ENCODE measurements at places on chromosomes 6 and 20.

DNA sequence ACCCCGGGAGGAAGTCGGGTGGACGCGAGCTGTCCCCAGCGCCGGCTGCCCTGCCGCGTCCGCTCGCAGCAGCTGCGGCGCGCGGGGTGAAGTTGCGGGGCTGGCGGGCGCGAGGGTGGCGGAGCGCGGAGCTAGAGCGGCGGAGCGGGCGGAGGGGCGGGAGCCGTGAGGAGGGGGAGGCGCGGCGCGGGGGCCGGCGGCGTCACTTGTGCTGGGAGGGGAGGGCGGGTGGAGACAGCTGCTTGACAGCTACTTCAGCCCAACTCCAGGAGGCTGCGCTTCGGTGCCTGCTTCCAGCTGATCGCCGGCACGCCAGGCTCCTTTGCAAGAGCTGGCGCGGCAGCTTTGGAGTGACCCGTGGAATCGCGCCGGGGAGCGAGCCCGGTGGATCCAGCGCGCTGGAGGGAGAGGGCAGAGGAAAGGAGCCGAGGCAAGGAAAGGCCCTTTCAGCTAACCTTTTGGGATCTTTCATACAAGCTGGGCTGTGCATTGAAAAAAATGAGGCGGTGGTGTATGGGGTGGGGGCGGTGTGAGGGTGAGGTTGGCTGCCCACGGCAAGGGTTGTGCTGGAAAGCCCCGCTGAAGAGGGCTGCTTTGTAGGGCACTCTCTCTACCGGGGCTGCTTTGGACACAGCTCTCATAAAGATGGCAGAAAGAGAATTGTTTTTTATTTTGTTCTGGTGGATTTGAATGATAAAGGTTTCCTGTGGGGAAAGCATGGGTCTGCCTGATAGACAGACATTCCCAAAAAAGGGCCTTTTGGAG is 24.6 kb downstream of the RIPOR2 start:
- peak; percentile 90 for DNase-seq

GRCh38 chr20:19992996-19993908 is 23.9 kb upstream of the NAA20 start:
- peak; percentile 64 for DNase-seq

DNA sequence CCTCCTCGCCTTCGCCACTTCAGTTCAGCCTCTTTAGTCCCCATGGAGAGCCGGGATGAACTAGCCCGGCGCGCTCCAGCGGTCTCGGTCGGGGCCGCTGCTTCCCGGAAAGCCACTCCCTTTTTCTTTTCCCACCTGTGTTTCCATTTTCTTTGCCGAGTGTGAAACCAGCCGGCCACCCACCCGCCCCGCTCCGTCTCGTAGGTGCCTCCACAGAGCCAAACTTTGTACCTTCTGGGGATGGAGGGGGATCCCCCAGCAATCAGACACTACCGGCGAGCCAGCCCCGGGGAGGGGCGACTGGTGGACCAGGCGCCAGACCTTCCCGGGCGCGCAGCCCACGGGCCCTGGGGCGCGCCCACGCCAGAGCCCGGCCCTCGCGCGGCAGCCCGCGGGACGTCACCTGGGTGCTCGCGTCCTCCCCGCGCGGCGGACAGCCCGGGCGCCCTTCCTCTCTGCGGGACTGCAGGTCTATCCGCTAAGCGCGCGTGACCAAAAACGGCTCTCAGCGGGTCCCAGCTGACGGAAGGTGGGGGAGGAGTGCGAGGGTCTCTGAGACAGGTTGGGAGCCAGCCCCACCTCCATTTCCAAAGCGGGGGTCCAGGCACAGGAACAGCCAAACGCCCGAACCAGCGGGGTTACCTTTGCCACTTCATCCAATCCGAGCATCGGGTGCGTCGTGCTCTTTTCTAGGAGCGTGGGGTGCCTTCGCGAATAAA is at the start of gene MCHR2:
Gene MCHR2 (minus strand): TSS at position 691 of the 719 bp plus-strand sequence. CDS start 38,076 bp downstream, outside the sequence.
- peak; percentile 5 for DNase-seq

GRCh38 chr20:2114990-2115681 is 13.5 kb downstream of the STK35 start:
- peak; percentile 72 for DNase-seq

- DNase-seq, result no peak
Observed at GRCh38 chr6:136501096-136501495, 49.1 kb downstream of the MAP7 start.

GRCh38 chr20:48172357-48172702 is 387.0 kb upstream of the SULF2 start:
- DNase-seq, result no peak

- peak; percentile 23 for DNase-seq
Observed at GRCh38 chr20:34472246-34472925, 43.8 kb upstream of the DYNLRB1 start.

DNA sequence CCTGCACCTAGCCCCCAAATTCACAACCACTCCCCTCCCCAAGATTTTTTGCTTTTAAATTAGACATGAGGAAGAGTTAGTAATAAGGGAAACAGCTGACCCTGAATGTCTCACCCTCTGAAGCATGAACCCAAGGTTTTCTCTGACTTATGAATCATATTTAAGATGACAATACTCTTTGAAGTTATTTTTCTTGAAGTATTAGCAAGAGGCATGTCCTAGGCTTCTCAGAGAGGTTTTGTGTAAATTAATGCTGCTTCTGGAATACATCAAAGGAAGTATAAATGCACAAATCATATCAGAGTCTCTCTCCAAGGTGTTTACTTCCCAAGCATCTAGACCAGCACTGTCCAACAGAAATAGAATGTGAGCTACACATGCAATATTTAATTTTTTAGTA is 408.1 kb upstream of the MARCKS start:
- no peak for DNase-seq

DNA sequence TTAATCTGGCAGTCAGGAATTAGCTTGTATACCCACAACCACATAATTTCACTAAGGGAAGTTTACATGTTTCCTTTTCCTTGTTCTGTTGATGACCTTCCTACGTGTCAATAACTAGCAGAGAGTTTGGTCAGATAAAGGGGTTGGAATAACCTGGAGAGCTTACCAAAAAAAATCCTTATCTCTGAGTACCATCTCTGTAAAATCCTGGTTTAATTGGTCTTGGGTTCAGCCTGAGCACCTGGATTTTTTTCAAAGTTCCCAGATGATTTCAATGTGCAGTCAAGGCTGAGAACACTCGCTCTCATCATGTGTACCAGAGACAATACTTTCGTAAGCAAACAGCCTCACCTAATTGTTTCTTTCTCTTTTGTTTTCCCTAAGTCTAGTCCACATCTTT is 483.8 kb upstream of the FLRT3 start:
- no peak for DNase-seq

GRCh38 chr6:3687847-3688246 is 63.7 kb downstream of the PXDC1 start:
- DNase-seq, result no peak
